B cell (primary cell): ENCODE measurements at places on chromosomes 13 and 19.

DNA sequence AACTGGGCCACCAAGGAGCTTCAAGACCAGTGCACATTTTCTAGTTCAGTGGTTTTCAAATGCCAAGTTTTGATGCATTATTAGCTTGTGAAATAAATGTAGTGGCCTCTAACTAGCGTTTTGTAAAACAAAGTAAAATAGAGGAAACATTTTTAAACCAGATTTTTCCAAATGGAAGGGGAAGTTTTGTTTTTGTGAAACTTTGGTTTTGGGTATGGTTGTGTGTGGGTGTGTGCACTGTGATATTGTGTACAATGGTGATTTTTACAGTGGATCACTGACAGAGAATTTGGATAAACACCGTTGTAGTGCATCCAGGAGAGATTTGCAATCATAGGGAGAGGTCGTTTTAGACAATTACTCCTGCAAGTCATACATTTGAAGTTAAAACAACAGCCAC, 108.9 kb downstream of the SLC7A1 start:
- DNase-seq = no peak

DNA sequence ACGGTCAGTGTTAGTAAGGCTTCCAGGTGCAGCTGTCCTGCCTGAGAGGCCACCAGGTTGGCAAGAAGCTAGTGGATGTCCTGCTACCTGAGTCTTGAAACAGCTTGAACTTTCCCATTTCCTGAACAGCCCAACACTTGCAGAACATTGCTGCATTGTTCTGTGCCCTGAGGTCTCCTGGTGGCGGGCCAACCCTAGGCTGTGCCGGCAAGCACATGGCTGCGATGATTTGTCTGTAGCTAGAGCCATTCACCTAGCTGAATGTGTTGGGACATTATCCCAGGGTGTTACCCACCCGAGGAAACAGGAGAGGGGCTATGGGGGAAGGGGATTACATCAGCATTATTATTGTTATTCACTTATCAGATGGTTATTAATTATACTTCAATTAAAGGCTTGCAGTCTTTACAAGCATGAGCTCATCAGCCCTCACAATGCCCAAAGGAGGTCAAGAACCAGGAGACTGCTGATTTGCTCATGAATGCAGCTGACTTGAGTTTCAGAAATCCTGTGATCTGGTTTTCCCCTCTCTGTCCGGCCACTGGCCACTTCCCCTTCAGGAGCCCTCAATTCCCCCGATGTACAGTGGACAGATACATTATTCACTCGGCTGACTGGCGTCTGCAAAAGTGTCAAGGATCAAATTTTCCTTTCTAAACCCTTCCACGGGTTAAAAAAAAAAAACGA, 187.6 kb upstream of the TSC22D1 start:
- no peak for DNase-seq

- no peak for DNase-seq
Measured at GRCh38 chr19:29784598-29785223, 27.1 kb upstream of the CCNE1 start.

DNA sequence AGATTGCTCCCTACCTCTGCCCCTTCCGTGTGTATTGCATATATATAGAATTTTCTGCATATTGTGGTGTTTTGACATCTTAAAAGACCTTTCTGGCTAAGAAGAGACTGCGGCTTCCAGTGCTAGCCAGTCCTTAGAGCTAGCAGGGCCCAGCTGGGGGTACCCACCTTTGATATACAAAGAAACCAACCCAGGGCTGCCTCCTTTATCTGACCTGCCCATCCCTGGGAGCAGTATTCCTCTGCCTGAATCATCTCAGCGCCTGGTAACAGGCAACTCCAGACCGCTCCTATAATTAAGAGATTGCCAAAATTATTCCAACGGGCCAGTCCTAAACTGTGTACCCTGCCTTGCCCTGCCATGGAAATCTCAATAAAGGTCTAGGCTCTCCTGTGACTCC, 186.3 kb upstream of the RNF113B start:
- no peak for DNase-seq

DNA sequence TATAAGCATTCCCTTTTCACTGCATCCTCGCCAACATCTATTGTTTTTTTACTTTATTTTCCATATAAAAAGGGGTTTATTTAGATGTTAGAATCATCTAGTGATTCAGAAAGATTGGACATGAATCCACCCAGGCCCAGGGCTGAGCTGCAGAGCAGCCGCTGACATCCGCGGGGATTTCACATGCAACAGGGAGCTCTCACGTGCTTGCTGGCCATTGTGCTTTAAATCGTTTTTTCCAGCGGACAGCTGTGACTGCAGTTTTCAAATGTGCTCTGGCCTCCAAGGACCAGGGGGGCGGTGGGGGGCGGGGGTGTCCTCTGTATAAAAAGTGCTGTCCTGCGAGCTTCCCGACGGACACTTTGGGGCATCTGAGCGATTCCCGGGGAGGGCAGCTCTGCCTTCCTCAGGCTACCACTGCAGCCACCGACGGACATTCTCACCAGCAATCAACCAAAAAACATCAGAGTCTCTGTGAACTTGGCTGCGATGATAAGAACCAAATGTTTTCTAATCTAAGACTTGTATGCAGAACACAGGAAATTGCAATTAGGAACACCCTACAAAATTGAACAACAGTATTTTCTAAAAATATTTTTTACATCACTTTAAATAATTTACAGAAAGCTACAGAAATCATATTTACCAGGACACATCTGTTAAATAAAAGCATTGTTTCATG, 12.6 kb downstream of the RB1 start:
- DNase-seq = no peak

DNA sequence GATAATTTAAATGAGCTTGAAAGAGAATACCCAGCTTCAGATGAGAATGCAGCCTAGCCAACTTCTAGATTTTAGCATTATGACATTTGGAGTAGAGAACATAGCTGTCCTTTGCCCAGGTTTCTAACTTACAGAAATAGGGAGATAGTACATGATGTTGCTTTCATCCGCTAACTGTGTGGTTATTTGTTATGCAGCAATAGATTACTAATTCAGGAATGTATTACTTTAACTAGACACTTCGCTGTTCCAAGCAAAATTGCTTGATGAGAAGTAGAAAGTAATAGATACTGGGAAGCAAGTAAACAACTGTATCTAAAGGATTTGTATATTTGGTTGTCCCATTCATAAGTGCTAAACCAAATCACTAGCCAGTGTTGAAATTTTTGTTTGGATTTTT, 790.9 kb upstream of the PRR20A start:
- no peak for DNase-seq

- DNase-seq = no peak
Measured at GRCh38 chr19:38862321-38863059, 12.7 kb upstream of the HNRNPL start.

DNA sequence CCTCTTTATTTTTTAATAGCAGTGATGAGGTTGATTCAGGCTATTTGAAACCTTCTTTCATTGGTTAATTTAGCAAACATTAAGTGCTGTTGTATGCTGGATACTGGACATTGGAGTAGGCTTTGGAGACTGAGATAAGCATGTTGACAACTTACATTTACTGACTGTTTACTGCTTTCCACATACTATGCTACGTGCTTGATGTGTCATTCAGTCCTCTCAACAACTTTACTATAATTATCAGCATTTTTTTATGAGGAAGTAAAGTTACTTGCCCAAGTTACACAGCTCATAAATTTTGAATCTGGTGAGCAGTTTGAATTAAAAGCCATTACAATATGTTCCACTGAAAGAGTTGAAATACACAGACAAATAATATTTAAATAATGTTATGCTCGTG, 83.8 kb downstream of the GJA3 start:
- no peak for DNase-seq

DNA sequence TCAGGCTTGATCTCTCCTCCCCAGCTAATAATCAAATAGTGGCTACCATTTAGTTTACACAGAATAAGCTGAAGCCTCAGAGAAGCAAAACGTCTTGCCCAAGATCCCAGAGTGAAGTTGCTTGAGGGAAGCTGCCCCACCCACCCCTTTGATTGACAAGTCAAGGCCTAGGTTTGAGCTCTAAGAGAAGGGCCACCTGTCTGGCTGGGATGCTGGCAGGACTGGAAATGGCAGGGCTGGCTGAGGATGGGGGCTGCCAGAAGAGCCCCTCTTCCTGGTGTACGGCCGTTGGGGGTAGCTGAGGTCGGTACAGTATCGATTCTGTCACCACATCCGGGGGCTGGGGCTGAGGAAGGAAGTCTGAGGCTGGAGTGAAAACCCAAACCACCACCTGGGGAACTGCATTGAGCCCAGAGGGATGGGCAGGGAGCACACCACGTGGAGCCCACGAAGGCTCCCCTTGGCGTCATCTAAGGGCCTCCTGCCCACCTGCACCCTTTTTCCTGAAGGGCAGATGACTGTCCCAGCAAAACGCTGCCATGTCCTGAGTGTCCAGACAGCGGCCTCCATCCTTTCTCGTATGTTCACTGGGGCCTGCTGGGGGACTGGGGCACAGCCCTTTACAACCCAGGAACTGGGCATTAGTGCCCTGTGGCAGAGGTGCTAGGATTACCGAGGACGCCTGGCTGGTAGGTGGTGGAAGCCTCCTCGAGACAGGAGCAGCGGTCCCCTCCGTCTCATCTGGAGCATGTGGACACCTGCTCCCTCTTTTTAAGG, 1.4 kb upstream of the PRKD2 start:
- peak; percentile 86 for DNase-seq

DNA sequence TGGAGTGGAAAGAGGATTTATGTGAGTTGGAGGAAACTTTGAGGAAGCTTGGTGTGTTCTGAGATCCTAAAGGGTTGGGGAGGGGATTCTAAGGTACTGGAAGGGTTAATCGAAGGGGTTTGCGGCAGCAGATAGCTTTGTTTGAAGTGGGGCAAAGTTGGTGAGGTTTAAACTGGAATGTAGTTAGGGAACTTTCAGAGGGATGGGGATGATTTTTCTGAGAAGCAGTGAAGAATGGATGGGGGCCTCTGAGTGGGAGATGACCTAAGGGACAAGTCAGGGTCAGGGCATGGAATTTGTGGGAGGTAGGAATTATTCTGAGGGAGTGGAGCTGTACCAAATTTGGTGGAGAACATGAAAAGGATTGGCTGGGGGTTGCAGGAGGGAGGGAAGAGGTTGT, 3.9 kb downstream of the SAE1 start:
- DNase-seq = no peak

DNA sequence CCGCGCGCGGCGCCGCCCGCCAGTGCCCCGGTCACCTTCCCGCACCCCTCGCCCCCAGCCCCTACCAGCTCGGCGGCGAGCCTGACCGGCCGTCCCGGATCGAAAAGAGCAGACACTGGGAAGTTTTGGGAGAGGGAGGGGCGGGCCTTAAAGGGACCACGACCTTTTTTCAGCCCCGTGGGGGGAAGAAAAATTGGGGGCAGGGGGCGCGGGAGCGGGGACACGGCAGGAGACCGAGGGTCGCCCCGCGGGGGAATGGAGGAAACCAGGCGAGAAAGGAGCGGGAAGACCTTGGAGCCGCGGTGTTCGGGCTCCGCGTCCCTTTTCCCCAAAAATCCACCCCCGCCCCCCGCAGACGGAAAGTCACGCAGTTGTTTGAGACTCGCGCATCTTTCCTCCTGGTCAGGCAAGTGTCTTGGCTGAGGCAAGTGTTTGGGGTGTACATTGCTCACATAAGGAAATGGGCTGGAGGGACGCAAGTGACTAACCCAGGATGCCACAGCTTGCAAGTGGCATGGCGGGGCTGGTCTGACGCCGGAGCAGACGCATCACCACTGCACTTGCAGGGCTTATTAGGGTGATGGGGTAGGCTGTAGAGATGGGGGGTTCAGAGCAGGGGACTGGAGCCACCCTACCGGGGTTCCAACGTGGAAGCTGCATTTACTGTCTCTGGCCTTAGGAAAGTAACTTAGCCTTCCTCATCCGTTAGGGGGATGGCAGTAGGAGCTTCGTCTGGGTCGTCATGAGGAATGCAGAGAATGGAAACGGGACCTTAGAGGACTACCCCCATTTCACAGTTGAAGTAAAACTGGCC, 2.7 kb upstream of the HNRNPL start:
- peak; percentile 74 for DNase-seq

GRCh38 chr13:71018544-71018943, 848.5 kb downstream of the DACH1 start:
- no peak for DNase-seq

- DNase-seq = no peak
Measured at GRCh38 chr13:40333226-40333625, 333.2 kb downstream of the FOXO1 start.

GRCh38 chr13:44110091-44110621, 230.5 kb downstream of the LACC1 start:
- DNase-seq = no peak

DNA sequence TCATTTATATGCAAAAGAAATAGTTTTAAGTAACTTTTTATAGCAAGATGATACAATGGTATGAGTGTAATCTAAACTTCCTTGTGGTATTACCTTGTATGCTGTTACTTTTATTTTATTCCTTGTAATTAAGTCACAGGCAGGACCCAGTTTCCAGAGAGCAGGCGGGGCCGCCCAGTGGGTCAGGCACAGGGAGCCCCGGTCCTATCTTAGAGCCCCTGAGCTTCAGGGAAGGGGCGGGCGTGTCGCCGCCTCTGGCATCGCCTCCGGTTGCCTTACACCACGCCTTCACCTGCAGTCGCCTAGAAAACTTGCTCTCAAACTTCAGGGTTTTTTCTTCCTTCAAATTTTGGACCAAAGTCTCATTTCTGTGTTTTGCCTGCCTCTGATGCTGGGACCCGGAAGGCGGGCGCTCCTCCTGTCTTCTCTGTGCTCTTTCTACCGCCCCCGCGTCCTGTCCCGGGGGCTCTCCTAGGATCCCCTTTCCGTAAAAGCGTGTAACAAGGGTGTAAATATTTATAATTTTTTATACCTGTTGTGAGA, 10.2 kb downstream of the PLPPR3 start:
- no peak for DNase-seq

GRCh38 chr13:93522501-93522900, 295.9 kb downstream of the GPC6 start:
- no peak for DNase-seq

DNA sequence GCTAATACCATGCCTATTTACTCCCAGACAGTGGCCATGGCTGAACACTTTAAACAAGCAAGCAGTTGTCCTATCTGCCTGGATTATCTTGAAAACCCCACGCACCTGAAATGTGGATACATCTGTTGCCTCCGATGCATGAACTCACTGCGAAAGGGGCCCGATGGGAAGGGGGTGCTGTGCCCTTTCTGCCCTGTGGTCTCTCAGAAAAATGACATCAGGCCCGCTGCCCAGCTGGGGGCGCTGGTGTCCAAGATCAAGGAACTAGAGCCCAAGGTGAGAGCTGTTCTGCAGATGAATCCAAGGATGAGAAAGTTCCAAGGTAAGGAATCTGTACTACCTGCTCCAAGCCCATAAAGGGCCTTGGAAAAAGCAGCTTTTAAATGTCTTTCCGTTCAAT, 8.6 kb downstream of the RFPL4AL1 start:
- peak; percentile 15 for DNase-seq

DNA sequence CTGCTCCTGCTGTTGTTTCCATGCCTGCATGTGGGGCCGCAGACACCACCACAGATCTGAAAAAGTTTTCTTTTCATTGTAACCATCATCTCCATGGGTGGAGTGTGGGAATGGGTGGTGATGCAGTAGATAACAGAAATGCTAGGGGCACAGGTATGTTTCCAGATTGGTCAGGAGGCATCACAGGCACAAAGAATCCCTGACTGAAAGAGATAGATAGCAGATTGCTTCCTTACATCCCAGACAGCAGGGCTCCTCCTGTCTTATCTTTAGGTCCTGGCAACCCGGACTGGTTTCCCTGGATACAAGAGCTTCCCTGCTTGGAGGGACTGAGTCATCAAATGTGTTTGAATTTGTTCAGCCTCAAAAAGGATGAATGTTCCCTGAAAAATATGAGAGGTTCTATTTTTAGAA, 1937.6 kb downstream of the PCDH9 start:
- DNase-seq = no peak
